Right cardiac atrium (tissue), 5 donors: ENCODE measurements at places on chromosomes 12 and 14. TPM values are rescaled to one million over a fixed set of nuclear protein-coding genes. Genes with fewer than 3 reads are reported as not detected.
A peak's percentile ranks its signal among the peaks of the same experiment; 100 is the strongest.

DNA sequence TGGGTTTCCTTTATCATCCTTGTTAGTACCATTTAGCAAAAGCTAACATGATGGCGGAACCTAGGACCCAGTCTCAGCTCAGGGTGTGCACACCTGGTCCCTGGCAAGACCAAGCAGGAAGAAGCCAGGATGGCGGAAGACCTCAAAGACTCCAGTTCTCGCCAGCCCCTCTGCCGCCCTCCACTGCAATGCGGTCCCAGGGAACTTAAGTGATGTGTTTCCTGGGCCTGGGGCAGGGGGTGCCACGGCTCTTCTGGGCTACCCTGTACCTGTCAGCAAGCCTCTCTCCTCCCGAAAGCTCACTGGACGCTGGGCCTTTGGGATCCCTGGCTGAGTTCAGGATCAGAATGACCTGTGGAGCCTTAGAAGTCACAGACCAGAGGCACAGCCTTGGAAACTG lies 71.3 kb downstream of the FBXL14 start:
- DNase-seq, result no peak

- DNase-seq, result peak; percentile 81
Observed at GRCh38 chr12:22334410-22335100, at the start of gene ST8SIA1. ST8SIA1 (minus strand) TSS chr12:22334707; CDS start chr12:22334232, 475 bp downstream.

DNA sequence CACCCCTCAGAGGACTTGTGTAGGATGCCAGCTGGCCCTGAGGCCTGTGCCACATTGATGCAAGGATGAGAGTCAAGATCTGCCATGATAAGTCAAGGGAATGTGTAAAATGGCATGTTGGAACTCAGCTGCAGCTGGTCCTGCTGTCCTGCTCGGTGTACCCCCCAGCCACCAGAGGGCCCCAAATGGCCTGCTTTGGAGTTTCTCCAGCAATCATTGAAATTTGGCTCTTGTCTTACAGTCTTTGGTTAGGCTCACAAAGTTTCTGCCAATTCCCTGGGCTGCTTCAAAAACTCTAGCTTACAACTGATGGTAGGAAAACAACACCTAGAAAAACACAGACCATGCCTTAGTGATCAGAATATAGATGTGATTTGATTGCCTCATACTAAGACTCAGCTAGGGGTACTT lies 76.8 kb downstream of the HSD17B6 start:
- peak; percentile 67 for DNase-seq

DNA sequence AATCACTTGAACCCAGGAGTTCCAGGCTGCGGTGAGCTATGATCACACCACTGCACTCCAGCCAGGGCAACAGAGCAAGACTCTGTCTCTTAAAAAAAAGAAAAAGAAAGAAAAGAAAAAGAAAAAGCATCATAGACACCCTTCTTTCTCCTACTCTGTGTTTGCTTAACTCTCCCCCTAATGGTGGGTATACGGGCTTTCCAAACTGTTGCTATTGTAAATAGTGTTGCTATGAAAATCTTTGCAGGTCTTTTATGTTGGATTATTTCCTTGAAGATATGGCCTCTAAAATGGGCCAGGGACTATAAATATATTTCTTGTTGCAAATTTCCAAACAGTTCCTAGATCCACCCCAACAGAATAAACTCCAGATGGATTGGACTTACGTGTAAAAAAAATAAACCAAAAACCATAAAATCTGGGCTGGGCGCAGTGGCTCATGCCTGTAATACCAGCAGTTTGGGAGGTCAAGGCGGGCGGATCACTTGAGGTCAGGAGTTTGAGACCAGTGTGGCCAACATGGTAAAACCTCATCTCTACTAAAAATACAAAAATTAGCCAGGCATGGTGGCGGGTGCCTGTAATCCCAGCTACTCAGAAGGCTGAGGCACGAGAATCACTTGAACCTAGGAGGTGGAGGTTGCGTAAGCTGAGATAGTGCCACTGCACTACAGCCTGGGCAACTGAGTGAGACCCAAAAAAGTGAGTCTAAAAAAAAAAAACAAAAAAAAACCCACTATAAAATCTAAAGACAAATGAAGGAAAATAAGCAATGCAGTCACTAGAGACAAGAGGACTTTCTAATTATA lies 25.9 kb downstream of the NFKBIA start:
- no peak for DNase-seq

- DNase-seq, result no peak
Observed at GRCh38 chr12:45279931-45280830, 64.3 kb downstream of the ANO6 start.

GRCh38 chr12:106140223-106140986 lies 1.7 kb upstream of the NUAK1 start:
- no peak for DNase-seq

DNA sequence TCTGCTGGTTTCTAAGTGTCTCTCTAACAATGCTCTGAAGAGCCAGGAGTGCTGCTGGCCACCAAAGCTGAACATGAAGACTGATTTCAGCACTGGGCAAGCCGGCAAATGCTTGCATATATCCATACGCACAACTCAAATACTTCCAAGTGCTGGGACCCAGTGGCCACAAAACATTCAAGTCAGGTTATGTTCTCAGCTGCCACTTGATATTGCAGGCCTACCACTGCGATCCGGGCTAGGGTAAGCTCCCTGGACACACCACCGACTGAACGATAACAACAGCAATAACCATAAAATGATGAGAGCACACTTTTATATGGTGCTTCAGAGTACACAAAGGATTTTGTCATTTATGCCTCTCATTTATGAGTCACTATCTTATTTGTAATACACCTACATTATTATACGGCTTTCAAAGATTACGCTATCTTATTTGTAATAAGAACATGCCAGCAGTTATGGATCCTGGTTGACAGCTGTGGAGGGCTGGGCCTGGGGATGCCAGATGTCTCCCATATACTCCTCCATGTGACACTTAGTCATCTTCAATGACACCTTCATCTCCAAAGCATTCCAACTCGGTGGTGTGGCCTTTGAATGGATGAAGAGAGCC lies 35.5 kb downstream of the CRACR2A start:
- no peak for DNase-seq

DNA sequence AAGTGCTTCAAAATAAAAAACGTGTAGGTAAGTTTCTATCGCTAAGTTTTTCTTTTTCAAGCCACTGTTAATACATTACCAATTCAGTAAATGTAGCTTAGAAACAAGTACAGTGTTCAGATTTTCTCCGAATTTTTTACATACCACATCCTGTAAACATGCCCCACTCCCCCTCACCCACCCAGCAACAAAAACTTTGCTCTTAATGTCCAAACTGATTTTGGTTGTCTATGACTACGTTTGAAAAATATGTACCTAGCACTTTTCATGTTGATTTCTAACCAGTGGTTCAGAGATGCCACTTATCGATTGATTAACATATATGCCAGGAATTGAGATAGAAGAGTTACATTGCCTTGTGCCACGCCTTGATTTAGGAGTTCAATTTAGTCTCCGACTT lies 663 bp upstream of the LIN7A start:
- DNase-seq, result no peak

DNA sequence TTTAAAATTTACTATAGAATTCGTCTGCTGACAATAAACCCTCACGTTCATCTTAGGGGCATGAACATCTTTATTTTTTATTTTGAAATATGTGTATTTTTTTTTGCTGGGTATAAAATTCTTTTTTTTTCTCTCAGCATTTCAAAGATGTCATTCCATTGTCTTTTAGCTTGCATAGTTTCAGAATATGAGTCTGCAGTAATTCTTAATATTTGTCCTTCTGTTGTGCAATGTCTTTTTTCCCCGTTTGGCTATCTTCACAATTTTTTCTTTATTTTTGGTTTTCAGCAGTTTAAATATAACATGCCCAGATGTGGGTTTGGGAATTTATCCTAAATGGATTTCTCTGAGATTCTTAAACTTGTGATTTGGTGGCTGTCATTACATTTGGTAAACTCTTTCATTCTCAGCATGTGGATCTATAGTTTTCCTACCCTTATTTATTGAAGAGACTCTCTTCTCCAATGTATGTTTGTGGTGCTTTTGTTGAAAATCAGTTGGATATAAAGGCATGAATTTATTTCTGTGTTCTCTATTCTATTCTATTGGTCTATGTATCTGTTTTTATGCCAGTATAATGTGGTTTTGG lies 37.8 kb upstream of the PLBD1 start:
- DNase-seq, result no peak

DNA sequence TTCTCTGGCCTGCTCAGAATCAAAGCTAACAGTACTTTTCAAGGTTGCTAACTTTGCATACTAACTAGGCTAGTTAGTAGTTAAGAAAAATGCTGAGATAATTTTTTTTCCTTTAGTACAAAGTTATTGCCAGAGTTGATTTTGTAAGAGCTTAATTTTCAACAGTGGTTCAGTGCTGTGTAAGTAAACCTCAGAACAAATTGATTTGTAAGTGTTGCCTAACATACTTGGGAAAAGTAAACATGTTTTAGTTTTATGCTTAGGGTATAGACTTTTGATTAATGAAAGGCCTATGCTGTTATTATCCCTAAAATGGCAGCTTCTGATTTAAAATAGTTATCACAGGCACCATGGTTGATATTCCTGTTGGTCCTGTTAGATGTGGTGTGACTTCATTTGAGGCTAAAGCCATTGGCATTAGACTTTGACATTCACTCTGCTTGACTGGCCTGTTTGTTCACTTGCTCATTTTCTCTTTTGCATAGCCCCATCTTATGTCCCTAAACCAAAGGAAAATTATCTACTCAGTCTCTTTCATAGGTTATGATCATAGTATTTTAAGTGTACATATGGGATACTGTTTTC lies 5.2 kb downstream of the CMAS start:
- no peak for DNase-seq

- DNase-seq, result no peak
Observed at GRCh38 chr14:95601650-95602049, 66.8 kb downstream of the GLRX5 start.

- no peak for DNase-seq
Observed at GRCh38 chr14:88804035-88804434, 11.3 kb upstream of the EML5 start.

- DNase-seq, result no peak
Observed at GRCh38 chr12:32024884-32025592, 65.8 kb downstream of the RESF1 start.

- DNase-seq, result no peak
Observed at GRCh38 chr12:132129007-132129406, 15.1 kb downstream of the DDX51 start.

DNA sequence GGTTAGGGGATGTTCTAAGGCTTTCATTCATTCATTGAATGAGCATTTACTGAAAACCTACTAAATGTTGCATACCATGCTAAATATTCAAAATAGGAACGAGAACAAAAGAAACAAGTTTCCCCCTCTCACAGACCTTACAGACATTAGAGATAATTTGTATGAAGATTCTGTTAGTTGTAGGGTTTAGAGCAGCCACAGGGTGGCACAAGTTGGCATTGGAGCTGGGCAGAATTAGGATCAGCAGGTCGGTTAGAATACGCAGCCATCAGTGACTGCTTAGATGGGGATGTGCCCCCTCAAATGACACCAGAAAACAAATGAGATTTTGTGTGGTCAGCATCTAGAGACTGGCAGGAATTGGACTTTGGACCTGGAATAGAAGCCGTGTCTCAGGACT lies 166.3 kb upstream of the DAAM1 start:
- DNase-seq, result no peak

DNA sequence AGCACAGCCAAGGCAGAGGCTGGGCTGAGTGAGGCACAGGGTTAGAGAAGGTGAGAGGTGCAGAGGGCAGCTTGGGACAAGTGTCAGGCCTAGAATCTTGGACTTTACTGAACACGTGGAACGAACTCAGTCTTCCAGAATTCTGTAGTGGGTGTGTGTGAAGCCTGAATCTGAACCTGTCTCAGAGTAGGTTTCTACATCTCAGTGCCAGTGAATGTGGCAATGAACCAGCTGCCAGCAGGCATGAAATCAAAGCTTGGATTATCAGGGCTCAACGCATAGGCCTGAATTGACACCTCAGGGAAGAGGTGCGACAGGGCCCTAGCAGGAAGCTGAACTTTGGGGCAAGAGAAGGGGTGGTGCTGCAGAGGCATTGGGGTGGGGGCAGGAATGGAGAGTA lies 104.6 kb downstream of the SAMD4A start:
- no peak for DNase-seq

- no peak for DNase-seq
Observed at GRCh38 chr14:31968956-31969698, 108.0 kb upstream of the ARHGAP5 start.

DNA sequence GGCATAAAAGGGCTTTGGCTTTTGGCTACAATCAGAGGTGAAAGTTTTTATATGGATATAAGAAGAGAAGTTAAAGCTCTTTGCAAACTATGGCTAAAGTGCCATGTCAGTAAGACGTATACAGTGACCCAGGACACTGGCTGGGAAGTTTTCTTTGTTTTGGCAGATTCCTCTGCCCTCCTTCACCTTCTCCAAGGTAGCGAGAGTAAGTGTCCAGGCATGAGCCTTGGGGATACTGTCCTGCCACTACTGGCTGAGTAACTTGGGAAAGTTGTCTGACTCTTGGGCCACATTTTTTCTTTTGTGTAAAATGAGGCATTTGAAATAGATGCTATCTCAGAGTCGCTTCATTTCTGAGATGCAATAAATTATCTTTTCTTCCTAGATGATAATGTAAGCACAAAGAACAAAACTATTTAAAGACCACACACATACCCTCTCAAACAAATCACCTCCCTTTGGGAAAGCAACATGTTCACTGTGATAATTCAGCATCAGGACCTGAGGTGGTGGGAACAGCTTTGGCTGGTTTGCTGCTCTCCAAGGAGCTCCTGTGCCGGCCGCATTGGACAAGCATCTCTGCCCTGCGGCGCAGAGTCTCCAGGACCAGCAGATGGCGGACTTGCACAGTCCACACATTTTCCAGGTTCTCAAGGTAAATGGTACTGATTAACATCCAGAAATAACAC lies 106.3 kb downstream of the PTCSC3 start:
- DNase-seq, result no peak

GRCh38 chr14:92173668-92174067 lies 51.9 kb downstream of the CPSF2 start:
- no peak for DNase-seq

GRCh38 chr14:104230119-104230815 lies 91.9 kb downstream of the KIF26A start:
- DNase-seq, result peak; percentile 17

The REP15 gene
- polyA plus RNA-seq, result 2.6 TPM

The WBP11 gene
- 19.3 TPM for polyA plus RNA-seq

The PRPF40B gene
- polyA plus RNA-seq, result 15.9 TPM

The SLC25A29 gene
- polyA plus RNA-seq, result 20.9 TPM

The ERP27 gene
- polyA plus RNA-seq, result 0.32 TPM

The DPF3 gene
- 16.5 TPM for polyA plus RNA-seq

The LRRIQ1 gene
- polyA plus RNA-seq, result 0.07 TPM

The TCP11L2 gene
- polyA plus RNA-seq, result 14.2 TPM

The TTC9 gene
- polyA plus RNA-seq, result 0.95 TPM

The PLA2G1B gene
- not detected for polyA plus RNA-seq

The GPR137C gene
- 0.68 TPM for polyA plus RNA-seq

The TMEM120B gene
- polyA plus RNA-seq, result 5.8 TPM

The CCDC197 gene
- polyA plus RNA-seq, result not detected

The SCYL2 gene
- 8.1 TPM for polyA plus RNA-seq
